ENCODE measurements at places on chromosomes 11 and 22.
A peak's percentile ranks its signal among the peaks of the same experiment; 100 is the strongest.

DNA sequence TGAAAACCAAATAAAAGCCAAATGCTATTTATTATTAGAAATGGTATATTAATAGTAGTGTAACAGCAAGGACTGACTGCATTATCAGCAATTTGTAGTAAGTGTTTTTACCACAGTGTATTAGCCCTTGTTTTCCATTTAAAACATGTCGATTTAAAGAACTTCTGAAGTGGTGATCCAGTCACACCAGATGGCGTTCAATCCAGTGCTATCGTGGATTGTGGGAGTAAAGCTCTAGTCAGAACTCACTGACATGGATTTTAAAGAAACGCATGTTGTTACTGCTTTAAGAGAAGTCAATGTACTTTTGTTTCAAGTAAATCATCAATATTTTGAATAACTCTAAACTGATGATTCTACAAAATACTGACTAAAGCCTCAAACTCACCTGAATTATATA, 51.1 kb downstream of the LARGE2 start:
- no peak for DNase-seq

DNA sequence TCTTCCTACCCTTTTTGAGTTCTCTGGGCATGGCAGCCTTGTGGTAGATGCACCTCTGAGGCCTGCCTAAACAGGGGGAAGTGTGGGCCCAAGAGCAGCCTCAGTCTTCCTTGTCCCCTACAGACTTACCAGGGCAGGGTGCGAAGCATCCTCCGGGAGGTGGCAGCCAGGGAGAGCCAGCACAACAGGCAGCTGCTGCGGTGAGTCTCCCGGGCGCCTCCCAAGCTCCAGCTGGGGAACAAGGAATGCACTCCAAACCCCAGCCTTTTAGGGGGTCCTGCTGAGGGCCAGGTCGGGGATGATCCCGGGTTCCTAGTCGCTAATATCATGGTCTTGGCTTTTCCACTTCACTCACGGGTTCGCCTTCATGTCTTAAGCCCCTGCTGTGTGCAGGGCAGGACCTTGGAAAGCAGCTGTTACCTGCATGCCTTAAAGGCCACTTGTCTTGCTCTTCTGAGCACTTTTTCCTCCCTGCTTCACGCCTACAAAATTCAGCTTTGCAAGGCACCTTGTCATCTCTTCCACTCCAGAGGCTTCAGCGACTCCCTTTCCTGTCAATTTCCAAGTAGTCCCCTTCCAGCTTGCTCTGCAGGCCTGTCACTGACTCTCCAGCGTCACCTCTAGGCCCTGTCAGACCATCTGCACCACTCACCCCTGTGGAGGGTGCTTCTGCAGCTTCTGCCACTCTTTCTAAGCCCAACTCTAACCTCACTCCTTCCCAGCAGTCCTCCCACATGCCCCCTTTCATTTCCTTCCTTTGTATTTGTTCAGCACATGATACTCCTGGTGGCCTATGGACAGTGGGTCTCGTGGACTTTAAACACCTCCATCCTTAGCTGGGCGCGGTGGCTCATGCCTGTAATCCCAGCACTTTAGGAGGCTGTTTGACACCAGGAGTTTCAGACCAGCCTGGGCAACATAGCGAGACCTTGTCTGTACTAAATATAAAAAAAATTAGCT, 57.0 kb downstream of the PISD start:
- no peak for DNase-seq

DNA sequence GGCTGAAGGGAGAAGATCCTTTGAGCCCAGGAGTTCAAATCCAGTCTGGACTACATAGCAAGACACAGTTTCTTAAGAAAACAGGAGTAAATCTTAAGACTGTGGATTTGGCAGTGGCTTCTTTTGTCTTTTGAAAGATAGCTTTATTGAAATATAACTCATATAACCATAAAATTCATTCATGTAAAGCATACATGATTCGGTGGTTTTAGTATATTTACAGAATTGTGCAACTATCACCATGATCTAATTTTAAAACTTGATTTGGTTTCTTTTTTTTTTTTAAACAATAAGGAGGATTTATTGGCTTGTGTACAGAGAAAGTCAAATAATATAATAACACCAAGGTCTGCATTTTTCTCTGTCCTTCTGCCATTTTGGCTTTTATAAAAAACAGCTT, 23.1 kb upstream of the PSMA1 start:
- no peak for DNase-seq

- DNase-seq = no peak
These were observed 31.9 kb upstream of the APOL5 start for GRCh38 chr22:35685731-35686130.

DNA sequence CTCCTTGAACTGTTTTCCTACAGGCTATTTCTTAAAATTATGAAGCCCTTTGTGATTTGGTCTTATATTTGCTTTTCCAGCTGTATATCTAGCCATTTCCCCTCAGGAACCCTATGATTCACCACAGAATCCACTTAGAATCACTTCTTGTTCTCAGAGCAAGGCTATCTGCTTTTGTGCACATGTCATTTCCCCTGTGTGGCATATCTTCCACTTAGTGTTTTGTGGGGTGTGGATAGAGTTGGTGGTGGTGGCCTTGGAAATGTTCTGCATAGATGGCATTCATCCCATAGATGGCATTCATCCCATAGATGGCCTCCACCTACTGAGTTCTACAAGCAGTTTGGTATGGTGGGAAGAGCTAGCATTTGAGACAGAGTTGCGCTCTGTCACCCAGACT, 44.7 kb downstream of the SWAP70 start:
- DNase-seq = no peak

DNA sequence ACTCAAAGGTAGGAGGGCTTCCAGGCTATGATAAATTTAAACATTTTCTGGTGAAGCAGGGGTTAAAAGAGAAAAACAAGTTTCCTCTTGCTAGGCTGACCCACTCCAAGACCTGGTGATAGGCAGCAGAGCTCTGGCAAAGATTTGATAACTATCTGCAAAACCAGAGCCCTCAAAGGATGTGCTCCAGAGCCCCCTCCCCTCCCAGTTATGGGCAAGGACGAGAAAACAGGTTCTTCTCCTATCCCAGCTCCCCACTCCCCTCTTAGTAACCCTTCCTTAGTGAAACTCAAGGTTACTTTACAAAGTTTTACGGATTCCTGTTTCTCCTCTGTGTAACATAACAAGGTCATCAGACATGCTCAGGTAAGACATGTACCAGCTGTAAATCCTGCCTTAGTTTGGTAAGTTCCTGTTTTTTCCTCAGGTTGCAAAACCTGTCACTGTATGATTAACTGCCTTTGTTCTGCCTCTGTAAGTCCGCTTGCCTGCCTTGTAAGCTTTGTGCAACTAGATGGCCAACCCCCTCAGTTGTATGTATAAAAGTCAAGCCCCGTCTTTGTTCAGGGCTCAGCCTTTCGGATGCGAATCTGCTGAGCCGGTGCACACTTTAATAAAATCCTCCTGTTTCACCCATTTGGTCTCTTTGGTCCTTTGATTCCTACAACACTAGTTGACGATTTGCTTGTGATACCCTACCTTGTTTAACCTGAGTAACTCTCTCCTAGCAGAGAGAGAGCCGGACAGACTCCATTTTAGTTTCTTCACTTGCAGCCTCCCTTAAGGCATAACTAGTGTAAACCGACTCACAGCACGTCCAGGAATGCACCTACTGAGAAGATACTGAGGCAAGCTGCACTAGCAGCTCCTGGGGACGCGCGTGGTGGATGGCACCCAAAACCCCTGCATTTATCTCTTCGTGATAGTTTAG, 13.9 kb downstream of the APOBEC3H start:
- DNase-seq = no peak

GRCh38 chr22:32852395-32853251, 51.1 kb downstream of the TIMP3 start:
- DNase-seq = no peak

- no peak for DNase-seq
These were observed 43.9 kb upstream of the SWAP70 start for GRCh38 chr11:9619971-9620370.

- DNase-seq = no peak
These were observed 27.1 kb upstream of the MRGPRX2 start for GRCh38 chr11:19087658-19088057.

DNA sequence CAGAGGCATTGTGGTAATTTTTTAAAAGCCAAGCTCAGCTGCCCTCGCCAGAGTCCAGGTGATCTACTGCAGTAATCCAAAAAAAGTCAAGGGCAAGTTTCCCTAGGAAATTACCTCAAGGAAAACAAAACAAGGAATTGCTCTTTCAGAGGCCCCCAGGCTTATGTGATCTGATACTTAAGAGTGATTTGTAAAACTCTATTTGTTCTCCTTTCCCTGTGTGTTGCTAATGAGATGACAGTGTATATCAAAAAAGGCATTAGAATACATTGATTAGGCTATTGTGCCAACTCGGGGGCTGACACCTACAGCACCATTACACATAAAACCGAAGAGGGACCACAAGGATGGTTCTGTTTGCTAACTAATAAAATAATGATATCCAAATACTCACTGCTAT, 44.5 kb upstream of the CHRM4 start:
- no peak for DNase-seq

- peak; percentile 19 for DNase-seq
These were observed 29.9 kb downstream of the ARVCF start for GRCh38 chr22:19986410-19987341.

DNA sequence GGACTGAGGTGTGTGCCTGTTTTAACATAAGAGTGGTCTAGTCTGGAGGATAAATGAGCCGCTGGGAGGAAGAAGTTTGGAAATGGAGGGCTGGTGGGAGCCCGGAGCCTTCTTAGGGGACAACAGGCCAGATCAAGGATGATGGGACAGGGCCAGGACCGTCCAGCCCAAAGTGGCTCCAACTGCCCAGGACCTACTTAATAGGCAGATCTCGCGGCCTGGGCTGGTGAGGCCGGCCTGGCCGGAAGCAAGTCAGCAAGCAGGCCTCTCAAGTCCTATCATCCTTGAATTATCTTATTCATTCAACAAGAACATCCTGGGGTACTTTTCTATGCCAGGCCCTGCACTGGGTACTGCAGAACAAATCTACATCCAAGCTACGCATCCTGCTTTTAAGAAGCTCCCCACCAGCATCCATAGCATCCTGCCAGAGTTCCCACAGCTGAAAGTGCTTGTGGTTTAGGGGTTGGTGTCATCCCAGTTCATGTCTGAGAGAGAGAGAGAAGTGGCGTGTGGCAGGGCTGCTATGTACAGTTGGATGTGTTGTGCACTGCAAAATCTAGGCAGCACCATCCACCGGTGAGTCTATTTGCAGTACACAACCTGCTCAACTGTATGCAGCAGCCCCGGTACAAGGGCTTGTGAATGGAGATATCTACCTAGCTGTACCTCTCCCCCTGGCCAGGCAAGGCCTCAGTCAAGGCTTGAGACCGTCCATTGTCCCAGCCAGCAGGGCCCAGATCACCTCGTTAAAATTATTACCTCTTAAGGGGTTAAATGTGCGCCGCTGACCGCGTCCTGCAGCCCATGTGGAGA, 82.1 kb downstream of the FBLN1 start:
- DNase-seq = no peak

GRCh38 chr11:13137844-13138301, 128.8 kb downstream of the RASSF10 start:
- DNase-seq = no peak

GRCh38 chr11:75132080-75132479, 18.8 kb upstream of the SLCO2B1 start:
- DNase-seq = no peak

Measured in CD4-positive, alpha-beta T cell treated with Interleukin-4 for 4 hours (primary cell).